Head of caudate nucleus (tissue), 42 donors: ENCODE measurements at places on chromosomes 11 and 22.

DNA sequence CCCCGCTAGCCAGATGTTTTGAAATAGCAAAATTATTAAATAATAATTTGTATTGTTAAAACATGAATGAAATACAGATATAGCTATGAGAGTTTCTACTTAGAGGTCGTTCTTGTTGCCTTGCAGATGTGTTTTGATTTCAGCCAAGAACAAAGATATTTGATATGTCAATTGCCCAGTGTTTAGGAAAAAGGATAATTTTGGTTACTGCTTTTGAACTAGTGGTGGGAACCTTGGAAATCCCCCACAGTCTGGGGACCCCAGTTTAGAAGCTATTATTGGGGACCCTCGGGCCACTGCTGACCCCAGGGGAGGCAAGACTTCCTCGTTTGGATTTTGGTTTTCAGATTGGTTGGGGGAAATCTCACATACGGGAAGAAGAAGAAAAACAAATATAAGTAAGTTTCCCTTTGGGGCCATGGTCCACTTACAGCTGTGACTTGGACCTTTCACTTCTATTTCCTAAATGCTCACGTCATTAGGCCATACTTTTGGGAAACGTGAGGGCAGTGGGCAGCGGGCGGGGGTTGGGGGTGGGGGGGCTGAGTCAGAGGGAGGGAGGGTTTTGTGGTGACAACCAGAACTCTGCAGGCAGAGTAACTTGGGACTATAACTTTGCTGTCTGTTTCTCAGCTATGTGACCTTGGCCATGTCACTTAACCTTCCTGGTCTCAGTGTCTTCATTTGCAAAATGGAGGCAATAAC, 37.0 kb downstream of the LDLRAD3 start:
- no peak for DNase-seq

DNA sequence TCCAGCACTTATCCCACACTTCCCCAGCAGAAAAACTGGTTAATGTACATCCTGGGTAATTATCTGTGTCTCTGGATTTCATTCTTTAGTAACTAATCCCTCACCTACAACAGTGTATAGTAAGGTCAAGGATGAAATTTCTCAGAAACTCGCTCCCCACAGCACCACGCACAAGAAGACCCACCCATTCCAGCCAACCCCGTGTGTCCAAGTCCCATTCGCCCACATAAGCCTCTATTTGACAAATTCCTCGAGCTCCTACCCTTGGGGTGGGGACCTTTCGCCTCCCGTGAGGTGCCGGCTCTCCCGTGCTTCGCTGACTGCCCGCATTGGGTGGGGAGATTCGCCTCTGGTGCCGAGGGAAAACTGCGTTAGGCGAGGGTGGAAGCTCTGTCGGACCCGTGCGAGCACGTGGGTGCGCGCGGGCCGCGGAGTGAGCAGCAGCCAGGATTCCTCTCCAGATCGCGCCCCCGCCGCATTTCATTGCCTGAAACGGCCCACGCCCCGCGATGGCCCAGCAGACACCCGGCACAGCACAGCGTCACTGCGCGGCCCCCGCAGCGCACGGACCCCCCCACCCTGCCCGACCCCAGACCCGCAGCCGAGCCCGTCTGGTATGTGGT, 866 bp downstream of the EXPH5 start:
- peak; percentile 13 for DNase-seq

DNA sequence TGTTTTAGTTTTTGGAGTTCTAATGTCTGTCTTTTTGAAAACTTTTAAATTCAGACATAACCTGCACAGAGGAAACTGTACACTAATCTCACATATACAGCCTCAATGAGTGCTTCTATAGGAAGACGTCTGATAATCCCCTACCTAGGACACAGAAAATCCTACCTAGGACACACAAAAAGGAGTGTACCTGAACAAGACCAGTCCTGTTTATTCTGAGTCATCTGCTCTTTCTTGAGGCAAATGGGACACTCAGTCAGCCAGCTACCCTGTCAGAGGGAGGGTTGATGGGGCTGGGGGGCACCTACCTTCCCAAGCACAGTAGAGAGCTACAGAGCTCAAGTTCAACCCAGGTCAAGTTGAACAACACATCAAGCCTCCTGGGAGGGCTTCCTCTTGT, 346.6 kb upstream of the NCAM1 start:
- no peak for DNase-seq

GRCh38 chr11:76601724-76602123, 68.8 kb downstream of the LRRC32 start:
- peak; percentile 1 for DNase-seq

DNA sequence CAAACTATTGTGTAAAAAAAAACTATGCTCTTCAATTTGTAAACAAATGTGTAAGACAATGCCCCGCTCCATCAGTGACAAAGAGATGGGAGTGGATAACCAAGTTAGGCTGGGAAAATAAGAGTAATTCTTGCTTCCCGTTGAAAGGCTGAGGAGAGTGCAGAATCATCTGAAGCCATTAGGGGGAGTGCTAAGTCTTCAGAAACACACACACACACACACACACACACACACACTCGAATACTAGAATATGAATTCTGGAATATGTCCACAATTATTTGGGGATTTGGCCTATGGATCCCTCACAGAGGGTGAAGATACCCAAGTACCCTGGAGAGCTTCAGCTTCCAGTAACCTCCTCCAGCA, 27.8 kb upstream of the ROBO3 start:
- DNase-seq: no peak

GRCh38 chr11:86595451-86595850, 77.0 kb downstream of the ME3 start:
- DNase-seq: no peak

GRCh38 chr22:42379966-42380537, 52.2 kb downstream of the NFAM1 start:
- no peak for DNase-seq

DNA sequence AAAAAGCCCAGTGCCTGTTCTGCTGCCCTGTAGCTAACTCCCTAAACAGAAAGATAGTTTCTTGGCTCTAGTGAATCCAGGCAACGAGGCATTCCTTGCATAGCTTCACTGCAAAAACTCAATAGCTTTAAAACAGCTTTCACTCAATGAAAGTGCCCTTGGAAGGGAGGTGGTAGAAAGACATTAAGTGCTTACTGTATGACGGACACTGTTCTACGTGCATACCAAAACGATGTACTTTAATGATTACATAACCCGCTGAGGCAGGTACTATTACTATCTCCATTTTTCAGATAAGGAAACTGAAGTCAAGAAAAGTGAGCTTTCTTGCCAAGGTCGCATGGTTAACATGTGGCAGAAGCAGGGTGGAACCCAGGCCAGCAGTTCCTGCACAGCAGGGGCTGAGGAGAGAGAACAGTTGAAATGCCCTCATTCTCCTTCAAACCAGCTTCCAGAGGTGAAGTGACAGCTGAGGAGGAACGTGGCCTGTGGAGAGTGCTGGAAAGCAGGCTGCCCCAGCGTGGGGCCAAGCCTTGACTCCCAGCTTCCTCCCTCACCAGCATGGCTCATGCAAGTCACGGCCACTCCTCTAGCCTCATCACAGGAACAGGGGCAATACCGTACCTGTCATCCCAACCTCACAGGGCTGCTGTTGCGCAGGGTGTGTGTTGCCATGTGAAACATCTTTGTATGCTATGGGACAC, 227.5 kb upstream of the NARS2 start:
- DNase-seq: no peak

DNA sequence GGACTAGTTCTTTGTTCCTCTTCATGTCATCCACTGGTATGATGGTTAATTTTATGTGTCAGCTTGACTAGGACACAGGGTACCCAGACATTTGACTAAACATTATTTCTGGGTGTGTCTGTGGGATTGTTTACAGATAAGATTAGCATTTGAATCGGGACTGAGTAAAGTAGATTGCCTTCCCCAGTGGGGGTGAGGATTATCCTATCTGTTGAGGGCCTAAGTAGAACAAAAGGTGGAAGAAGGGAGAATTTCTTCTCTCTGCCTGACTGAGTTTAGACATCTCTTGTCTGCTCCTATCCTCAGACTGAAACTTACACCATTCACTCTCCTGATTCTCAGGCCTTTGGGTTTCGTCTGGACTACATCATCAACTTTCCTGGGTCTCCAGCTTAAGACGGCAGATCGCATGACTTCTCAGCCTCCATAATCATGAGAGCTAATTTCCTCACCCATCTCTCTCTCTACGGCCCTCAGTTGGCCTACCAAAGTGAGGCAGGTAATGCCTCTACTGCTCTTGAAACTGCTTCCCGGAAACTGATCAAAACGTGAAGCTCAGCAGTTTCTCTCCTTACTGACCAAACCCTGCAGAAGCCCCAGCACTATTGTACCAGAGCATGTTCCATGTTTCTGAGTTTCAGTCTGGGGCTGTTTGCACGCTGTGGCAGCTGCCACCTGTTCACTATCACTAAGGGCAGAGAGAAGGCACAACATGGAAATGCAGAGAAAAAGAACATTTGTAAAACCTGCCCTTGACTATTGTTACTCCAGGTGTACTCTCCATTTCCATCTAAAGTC, 95.4 kb downstream of the NXPE2 start:
- no peak for DNase-seq

DNA sequence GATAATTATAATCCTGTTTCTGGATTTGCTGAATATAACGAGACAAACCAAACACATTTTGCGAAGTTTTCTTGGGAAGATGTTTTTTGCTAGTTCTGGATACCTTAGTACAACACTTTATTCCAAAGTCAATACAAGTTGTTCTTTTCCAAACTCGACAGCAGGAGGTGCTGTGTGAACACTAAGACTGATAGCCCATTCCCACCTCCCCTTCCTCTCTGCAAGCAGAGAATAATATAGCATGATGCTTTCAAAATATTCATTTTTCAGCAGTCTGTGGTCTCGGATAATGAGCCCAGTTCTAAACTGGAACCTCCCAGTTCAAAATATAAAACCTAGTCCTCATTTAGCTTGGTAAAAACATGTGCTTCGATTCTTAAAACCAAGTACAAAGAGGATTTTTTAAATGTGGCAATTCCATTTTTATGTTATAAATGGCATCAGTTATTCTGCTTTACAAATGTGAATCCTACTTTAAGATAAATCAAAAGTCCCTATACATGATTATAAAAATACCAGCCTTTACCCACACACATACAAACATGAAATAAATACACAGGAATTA, 129.1 kb downstream of the DCDC1 start:
- DNase-seq: no peak

- no peak for DNase-seq
These were observed 26.7 kb downstream of the OR6Q1 start for GRCh38 chr11:58057481-58057880.

DNA sequence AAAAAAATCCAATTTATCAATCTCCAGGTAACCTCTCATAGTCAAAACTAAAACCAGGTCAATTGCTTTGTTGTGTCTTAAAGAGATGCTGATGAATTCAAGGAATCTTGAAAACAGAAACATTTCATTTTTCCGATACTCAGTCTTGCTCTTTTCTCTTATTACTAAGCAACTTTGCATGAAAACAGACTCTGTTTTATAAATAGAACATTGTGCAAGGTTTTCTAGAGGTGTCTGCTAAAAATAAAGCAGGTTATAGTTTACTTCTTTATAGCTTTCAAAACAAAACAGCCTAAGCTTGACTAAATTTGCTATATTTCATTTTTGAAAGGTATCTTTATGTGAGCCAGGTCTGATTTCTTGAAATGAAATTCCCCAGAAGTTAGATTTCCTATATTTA, 109.3 kb downstream of the ARL14EP start:
- DNase-seq: no peak

- DNase-seq: peak; percentile 62
These were observed 109.7 kb upstream of the GALNT18 start for GRCh38 chr11:11731311-11732083.

- DNase-seq: no peak
These were observed 104.2 kb upstream of the SOX6 start for GRCh38 chr11:16460508-16460907.

GRCh38 chr11:112564228-112564955, 303.7 kb upstream of the PLET1 start:
- no peak for DNase-seq

DNA sequence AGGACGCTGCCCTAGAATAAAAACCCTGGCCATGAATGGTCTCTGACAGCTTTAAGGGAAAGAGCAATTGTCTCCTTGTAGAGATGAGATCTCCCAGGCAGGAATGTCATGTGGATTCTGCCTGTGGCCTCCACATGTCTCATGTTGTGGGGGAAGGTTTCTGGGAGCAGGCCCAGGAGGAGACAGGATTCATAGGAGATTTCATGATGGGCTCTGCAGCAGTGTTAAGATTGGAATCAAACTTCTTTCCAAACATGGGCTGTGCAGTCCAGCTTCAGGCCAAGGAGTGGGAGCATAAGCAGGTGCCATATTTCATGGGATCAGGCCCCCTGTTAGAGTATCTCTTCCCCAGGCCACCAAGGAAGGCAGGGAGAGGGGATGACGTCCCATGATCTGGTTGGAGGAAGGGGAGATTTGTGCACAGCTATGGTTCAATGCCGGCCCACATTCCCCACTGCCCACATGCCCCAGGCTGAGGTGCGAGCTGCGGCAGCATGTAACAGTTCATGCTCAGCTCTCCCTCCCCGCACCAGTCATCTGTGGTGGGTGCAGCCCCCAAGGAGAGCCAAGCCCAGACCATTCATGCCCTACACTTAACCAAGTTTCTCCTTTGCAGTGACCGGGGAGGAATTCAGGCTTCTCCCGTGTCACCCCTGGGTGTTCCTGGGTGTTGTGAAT, 42.5 kb downstream of the LMO1 start:
- no peak for DNase-seq

DNA sequence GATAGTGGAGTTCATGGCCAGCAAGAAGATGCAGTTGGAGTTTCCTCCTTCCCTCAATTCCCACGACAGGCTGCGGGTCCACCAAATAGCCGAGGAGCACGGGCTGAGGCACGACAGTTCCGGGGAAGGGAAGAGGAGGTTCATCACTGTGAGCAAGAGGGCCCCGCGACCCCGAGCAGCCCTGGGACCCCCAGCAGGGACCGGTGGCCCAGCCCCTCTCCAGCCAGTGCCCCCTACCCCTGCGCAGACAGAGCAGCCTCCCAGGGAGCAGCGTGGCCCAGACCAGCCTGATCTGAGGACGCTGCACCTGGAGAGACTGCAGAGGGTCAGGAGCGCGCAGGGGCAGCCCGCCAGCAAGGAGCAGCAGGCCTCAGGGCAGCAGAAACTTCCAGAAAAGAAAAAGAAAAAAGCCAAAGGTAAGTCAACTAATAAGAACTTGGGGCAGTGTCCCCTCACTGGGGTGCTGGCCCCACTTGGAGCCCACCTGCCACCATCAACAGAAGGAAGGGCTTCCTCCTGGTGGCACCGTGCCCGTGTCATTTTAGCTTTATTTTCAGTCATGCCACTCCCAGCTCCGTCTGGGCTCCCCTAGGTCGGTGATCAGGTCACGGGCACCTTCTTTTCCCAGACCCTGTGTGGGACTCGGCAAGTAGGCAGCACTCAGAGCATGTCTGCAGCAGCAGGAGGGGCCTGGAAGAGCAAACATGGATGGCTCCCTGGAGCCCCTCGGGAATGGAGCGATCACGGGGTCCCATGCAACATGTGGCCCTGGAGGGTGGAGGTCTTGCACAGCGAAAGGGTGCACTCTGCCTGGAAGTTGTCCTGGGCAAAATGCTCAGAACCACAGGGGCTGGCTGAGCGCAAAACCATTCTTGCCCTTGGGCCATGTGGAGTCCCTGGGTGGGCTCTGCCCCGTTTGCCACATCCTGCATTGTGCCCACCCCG, 33.3 kb downstream of the IGHMBP2 start:
- no peak for DNase-seq

- DNase-seq: no peak
These were observed 102.9 kb upstream of the GAL start for GRCh38 chr11:68581439-68581838.

- DNase-seq: no peak
These were observed 44.0 kb downstream of the RPUSD4 start for GRCh38 chr11:126167488-126167887.
